Hepatic stellate cell (primary cell): ENCODE measurements at places on chromosomes 6 and 20.

- peak; percentile 11 for DNase-seq
Measured at GRCh38 chr6:80547827-80548226, 441.4 kb downstream of the BCKDHB start.

GRCh38 chr6:167856999-167857660, 30.4 kb downstream of the AFDN start:
- peak; percentile 5 for DNase-seq

DNA sequence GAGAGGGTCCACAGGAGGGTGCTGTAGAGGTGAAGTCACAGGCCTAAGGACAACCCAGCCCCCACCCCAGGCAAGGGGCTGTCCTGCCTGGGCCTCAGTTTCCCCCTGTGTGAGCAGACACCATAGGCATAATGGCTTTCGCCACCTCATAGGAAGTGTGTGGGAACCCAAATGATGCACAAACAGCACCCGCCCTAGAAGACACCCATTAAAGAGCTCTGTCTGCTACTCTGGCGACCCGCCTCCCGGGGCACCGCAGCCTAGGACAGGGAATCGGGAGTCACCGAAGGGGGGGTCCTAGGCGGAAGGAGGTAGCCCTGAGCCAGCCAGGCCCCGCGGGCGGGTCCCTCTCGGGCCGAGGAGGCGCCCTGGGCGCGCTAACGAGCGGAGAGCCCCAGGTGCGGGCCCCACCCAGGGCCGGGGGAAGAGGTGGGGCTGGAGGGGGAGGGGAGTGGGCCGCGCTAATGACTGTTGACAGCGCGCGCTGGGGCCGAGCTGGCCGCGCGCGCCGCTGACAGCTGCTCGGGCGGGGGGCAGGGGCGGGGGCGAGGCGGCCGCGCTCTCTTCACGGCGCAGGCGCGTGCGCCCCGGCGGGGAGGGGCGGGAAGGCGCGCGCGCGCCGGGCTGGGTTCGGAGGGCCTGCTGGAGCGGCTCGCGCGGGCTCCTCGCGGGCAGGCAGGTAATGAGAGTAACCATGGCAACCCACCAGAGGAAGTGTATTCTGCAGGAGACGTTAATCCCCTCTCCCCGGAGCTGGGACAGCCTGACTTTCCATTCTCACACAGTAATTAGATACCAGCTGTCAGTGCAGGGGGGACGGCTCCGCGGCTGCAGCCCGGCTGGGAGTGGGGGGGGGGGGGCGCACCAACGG, 48.9 kb downstream of the NOL4L start:
- DNase-seq, result peak; percentile 42

GRCh38 chr6:13311155-13311554, 17.2 kb downstream of the TBC1D7 start:
- no peak for DNase-seq

- peak; percentile 81 for DNase-seq
Measured at GRCh38 chr6:42136508-42137193, 5.8 kb downstream of the C6orf132 start.

GRCh38 chr6:89605861-89606260, 32.7 kb downstream of the LYRM2 start:
- no peak for DNase-seq

- peak; percentile 74 for DNase-seq
Measured at GRCh38 chr20:58179432-58180099, 48.9 kb downstream of the ANKRD60 start.

GRCh38 chr6:168623736-168624135, 182.8 kb downstream of the SMOC2 start:
- no peak for DNase-seq

DNA sequence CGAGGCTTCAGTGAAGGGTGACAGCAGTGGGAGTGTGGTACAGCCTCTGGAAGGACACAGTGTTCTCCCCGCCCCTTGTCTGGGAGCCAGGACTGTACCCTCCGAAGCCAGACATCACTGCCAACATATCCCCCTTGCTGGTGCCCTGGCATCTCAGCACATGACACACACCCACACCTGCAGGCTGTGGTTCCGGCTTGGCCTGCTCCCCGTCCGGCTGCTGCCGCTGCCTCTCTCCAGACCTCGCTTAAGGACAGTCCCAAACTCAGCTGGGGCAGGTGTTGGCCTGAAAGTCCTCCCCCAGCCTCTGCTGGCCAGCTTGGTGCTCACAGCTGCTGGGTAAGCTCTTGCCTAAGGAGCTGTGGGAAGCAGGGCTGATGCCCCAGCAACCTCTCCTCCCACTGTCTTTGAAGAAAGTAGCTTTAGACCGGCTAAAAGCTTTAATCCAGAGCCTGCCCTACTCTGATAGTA, 7.0 kb downstream of the EMILIN3 start:
- no peak for DNase-seq

GRCh38 chr6:30364591-30364990, 19.6 kb downstream of the RPP21 start:
- DNase-seq, result no peak

GRCh38 chr6:159378411-159379328, 209.5 kb downstream of the FNDC1 start:
- DNase-seq, result no peak

DNA sequence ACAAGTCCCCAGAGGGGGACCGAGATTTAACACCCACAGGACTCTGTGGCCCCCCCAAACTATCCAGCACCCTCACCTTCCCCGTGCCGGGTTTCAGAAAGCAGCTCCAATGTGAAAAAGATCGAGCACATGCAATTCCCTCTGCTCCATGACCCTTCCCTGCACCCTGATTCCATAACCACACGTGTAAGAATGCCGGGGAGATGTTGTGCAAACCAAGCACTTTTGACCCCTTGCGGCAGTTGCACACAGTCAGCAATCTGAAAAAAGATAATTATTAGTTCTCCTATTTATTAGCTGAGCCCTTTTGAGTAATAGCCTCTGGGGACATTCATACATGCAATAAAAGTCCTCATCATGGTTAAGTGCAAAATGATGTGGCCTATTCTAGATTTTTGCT, 13.0 kb downstream of the FOXQ1 start:
- DNase-seq, result no peak

- DNase-seq, result no peak
Measured at GRCh38 chr6:1230689-1231605, 81.0 kb upstream of the FOXQ1 start.

GRCh38 chr6:163414117-163414945, at the start of gene QKI:
QKI (plus strand) TSS chr6:163414718; CDS start chr6:163415194, 476 bp downstream.
- DNase-seq, result peak; percentile 72
